Inflammatory macrophage treated with lipopolysaccharide for 4 hours (primary cell): ENCODE measurements at places on chromosomes 4 and X.
A peak's percentile ranks its signal among the peaks of the same experiment; 100 is the strongest.

GRCh38 chrX:13752646-13753045 is 18.1 kb downstream of the OFD1 start:
- DNase-seq = peak; percentile 68

DNA sequence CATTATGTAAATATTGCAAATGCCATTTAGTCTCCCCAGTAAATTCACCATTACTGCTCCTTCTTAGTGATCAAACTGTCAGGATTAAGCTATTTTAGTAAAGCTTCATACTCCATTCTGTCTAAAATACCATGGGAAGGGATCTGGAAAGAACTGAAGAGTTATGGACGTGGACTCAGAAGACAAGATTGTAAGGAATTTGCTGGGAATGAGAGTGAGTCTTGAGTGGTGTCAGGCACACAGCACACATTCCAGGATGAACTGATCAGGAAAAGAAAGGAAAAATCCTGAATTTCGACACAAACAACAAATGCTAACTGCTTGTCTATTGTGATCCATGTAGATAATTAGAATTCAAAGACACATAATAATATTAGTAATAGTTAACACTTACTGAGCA is 311.0 kb downstream of the CENPC start:
- DNase-seq = no peak

DNA sequence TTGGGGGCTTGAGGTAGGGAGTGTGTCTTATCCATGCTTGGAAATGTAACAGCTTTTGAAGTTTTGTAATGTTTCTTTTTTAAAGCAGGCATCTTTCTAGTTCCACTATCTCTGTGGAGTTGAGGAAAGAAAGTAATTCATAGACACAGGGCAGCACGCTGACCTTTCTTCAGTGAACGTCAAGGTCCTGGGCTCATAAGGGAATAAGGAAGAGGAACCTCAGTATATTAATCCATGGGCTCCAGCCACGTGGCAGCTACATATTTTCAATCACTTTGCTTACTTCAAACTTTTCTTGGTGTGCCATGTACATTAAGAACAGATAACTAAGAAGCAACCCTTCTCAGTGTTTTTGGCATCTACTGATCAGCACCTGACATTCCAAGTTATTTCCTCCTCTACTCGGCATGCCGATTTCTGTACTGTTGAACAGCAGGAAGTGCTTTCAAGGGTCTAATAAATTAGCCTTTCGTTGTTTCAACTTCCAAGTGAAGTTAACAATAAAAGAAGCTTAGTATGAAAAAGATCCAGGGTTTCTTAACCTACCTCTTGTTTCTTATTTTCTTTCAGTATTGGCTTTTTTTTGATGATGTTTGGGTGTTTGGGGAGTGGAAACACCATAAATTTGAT is 88.2 kb downstream of the SORBS2 start:
- peak; percentile 28 for DNase-seq

DNA sequence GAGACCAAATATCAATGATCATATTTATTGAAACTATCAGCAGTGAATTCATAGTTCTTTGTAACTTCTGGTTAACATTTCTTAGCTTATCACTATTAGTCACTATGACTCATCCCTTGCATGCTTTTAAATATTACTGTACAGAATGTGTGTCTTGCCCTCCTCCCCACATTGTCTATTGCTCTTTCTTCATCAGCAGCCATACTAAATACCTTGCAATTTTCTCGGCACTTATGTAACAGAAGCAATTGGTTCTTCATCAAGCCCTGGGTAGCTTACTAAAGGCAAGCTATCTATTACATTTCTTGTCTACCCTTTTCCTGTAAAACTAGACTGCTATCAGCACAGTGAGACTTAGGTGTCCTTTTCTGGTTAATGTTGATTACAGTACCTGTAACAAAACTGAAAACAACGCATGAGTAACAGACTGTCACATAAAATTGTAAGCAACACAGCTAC is 8.2 kb downstream of the KLHL4 start:
- DNase-seq = no peak

- DNase-seq = no peak
Observed at GRCh38 chrX:25383196-25383595, 367.4 kb upstream of the ARX start.

DNA sequence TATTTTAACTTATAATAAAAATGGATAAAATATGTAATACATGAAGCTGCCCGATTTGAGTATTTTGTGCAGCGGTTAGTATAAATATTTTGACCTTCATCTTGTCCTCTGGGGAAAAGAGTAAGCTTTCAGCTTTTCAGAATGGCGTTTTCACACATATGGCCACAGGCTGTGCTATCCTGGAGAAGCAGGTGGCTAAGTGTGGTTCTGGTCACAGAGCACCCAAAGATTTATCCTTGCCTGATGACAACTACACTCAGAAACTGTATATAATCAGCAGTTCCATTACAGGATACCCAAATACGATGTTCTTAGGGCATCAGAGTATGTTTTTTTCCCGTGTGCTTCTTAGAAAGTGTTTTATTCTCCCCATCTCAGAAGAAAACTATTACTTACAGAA is 42.3 kb upstream of the ANK2 start:
- DNase-seq = no peak

- DNase-seq = no peak
Observed at GRCh38 chr4:111480510-111480909, 664.7 kb upstream of the FAM241A start.
